Chondrocyte (in vitro differentiated cells): ENCODE measurements at places on chromosomes 6 and 20. TPM values are rescaled to one million over a fixed set of nuclear protein-coding genes. Genes with fewer than 3 reads are reported as not detected.

The LINC00237 gene
- total RNA-seq: not detected in 3 replicates

- no peak for DNase-seq
Measured at GRCh38 chr6:31578184-31579118, 3.1 kb downstream of the TNF start.

The BPIFB2 gene
- total RNA-seq: not detected in 3 replicates

GRCh38 chr20:19929481-19930145, 87.5 kb upstream of the NAA20 start:
- no peak for DNase-seq

- no peak for DNase-seq
Measured at GRCh38 chr20:57106030-57106682, 160.3 kb downstream of the BMP7 start.

GRCh38 chr6:5012519-5012918, 8.7 kb upstream of the RPP40 start:
- DNase-seq: no peak

DNA sequence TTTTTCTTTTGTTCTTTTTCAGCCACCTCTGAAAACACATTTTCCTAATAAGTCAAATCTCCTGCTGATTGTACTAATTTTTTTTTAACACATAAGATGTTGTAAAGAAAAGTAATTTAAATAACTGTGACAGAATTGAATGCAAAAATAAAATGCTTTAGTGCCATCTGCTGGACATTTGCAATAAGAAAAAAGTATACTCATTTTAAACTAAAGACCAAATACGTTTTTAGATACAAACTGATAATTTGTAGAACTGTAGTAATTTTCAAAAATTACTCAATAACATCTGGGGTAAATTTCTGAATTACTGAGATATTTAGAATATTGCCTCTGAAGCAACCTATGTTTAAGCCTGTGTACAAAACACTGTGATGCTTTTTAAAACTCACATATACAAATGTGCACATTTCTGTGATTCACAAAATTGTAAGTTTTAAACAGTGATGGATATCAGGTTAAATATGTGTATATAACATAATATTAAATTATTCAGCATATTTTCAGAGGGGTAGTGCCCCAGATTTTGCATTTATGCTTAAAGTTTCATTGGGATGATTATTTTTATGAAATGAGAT, 198.7 kb downstream of the RIMS1 start:
- no peak for DNase-seq

The NKX2-4 gene
- not detected in 3 replicates for total RNA-seq

The BMP6 gene
- 0.49 to 0.50 TPM in 2 of 3 replicates, not detected in the other for total RNA-seq

The OR2B6 gene
- total RNA-seq: not detected in 3 replicates

DNA sequence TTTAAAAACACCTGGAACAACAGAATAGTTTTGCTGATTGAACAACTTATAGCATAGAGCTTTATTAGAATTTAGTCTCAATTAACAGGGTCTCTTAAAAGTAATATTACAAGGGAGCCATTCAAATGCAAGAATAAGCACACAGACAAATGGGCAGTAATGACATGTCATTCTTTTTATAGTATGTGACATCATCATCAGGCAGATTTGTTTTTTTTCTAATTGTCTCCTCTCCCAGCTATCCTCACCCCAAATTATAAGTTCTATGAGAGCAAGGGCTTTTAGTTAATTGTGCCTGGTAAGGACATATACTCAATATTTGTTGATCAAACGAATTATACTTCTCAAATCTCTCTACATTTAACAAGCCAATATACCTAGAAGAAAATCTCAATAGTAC, 11.0 kb downstream of the PGM3 start:
- no peak for DNase-seq

The PCK1 gene
- total RNA-seq: not detected in 3 replicates

The HLA-DQB2 gene
- total RNA-seq: not detected in 3 replicates

DNA sequence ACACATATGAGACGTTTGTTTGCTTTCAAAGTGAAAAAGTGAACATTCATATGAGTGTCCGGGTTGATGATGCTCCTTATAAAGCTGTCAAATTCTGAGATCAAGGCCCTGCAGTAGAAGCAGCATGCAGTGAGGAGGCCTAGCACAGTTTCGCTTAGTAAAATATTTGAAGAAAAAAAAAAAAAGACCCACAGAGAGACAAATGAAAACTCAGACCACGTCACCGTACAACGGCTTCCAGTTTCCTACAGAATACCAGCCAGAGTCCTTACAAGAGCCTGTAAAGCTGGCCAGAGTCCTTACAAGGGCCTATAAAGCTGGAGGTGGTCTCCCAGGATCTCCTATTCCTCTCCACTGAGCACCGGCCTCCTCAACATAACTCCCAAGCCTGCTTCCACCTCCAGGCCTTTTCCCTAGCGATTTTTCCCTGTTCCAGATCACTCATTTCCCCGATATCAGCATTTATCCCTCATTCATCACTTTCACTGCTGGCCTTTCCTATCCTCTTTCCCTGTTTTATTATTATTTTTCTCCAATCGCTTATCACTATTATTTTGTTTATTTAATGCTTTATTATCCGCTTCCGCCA, 1.5 kb upstream of the HMGN4 start:
- no peak for DNase-seq

- no peak for DNase-seq
Measured at GRCh38 chr6:83556871-83557270, 44.5 kb downstream of the PRSS35 start.

DNA sequence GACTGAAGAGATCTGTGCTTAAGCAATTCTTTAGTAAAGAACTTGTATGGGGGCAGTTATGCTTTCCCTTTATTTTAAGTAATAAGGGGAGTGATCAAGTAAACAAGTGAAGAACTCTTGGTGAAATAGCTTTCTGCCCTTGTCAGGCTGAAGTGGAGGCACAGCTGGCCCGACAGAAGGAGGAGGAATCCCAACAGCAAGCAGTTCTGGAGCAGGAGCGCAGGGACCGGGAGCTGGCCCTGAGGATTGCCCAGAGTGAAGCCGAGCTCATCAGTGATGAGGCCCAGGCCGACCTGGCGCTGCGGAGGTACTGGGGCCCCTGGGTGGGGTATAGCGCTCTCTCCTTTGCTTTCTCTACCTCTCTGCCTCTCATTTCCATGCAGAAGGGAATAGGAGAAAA, 143.3 kb downstream of the MYO6 start:
- no peak for DNase-seq

GRCh38 chr6:93447874-93448273, 28.5 kb upstream of the EPHA7 start:
- no peak for DNase-seq

The THEMIS gene
- not detected in 3 replicates for total RNA-seq

DNA sequence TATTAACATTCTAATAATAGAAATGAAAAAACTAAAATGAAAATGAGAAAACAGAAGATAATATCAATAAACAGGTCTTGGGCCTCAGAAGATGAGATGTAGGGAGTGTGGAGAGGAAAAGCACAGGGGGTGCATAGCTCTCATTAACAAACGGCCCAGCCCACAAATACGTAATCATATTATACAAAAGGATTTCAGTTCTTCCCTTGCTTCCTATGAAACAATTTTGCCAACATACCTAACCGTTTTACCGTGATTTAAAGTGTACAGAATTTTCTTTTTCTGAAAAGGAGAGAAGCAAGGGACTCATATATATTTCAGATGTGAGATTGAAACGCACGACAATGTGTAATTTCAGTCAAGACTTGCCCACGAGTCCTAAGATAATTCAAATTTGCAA, 136.0 kb downstream of the HFE start:
- DNase-seq: no peak

GRCh38 chr20:18645196-18645745, 57.4 kb downstream of the DTD1 start:
- DNase-seq: no peak

GRCh38 chr6:53916804-53917463, 122.1 kb downstream of the LRRC1 start:
- DNase-seq: no peak

DNA sequence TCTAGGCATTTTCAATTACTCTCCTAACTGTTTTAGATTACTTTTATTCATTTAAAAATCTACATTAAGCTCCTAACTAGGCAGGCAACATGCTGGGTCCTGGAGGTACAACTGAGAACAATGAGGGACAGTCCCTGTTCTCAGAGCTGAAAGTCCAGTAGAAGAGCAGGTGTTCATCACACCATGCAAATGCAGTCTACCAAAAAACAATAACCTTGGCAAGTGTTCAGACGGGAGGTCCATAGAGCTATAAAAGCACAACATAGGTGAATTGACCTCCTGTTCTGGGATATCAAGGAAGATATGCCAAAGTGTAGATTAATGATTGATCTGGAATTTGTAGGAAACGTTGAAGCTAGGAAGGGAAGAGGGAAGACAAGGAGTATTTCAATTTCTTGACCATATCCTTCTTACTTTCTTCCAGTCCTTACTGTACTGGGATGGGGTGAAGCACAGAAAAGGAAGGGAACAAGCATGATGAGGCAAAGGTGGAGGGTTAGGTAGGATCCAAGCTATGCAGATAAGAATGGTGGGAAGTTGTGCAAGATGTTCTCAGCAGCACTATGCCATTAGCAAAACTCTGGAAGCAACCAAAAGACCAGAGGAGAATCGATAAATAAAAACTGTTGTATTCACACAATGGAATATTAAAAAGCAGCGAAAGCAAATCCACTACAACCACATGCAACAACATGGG, 485.7 kb upstream of the JARID2 start:
- DNase-seq: no peak

- DNase-seq: no peak
Measured at GRCh38 chr6:116511424-116512110, at the start of gene CALHM5. Gene CALHM5 (plus strand): TSS chr6:116511639. CDS start chr6:116511697, 58 bp downstream.

DNA sequence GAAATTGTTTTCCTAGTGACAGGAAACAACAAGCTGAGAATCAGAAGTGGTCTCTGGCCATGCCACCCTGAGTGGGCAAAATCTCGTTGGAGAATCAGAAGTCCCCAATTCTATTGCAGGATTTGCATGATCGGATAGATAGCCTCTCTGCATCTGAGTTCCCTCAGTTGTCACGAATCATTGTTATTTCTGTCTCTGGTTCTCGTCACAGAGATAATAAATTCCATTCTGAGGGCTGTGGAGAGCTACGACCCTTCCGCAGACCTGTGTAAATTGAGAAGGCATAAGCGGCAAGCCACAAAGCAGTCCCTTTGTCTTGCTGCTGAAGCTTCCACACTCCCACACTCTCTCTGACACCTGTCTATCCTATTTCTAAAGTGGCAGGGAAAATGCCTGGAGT, 102.4 kb upstream of the CNR1 start:
- no peak for DNase-seq

The THBD gene
- 8.0 to 38.2 TPM (median 37.5 TPM) in 3 replicates for total RNA-seq

The RIPOR2 gene
- 0.62 to 1.9 TPM (median 0.92 TPM) in 3 replicates for total RNA-seq

GRCh38 chr20:5156675-5157448, 30.1 kb downstream of the CDS2 start:
- no peak for DNase-seq

DNA sequence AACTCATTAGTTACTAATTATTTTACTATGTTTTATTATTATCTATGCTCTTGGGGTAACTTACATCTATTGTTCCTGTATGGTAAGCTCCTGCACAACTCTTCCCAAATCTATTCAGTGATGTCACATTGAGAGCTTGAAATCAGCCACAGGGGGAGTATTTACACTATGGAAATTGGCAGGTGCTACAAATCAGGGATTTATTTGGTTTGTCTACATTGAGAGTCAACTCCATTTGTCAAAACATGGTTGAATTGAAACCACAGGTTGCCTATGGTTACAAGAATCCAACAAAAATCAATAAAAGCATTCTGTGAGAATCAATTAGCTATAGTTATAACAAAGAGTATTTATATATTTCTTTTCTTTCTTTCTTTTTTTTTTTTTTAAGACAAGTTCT, 3.9 kb upstream of the FITM2 start:
- no peak for DNase-seq

GRCh38 chr6:157648561-157648960, 174.5 kb upstream of the SNX9 start:
- no peak for DNase-seq

The MPIG6B gene
- total RNA-seq: not detected in 3 replicates

DNA sequence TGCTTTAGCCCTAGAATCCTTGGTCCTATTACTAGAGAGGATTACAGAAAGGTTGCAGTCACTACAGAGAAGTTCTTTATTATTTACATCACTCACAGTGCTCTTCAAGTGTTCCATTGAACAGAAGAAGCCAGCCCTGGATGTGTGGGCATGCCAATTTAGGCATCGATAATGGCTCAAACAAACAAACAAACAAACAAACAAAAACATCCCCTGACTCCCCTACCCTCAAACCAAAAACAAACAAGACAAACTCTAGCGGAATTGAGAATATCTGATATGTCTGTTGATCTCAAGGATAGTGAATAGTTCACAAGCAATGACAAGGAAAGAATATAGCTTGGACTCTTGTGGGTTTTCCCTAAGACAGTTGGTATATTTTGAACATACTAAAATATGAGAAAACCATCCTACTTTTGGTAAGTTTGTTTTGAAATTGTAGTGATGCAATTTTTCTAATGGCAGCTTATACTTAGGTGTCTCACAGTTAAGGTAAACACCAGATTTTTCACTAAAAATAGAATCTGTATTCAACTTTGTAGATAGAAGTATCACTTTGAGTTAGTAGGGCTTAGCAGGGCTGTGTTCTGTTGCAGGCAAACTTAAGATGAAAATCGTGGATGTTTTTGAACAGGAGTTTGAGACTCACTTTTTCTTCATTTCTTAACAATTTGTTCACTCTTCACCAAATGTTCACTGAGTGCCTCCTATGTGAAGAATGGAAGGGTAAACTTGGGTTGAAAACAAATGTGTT, 92.8 kb upstream of the FAM184A start:
- DNase-seq: no peak

GRCh38 chr6:37565267-37566110, 65.8 kb upstream of the CCDC167 start:
- no peak for DNase-seq

GRCh38 chr20:3971145-3971544, 44.2 kb downstream of the RNF24 start:
- DNase-seq: no peak

The BANF2 gene
- total RNA-seq: not detected in 3 replicates

The PRL gene
- total RNA-seq: not detected in 3 replicates

The GINS1 gene
- total RNA-seq: 3.5 to 7.3 TPM (median 4.9 TPM) in 3 replicates

DNA sequence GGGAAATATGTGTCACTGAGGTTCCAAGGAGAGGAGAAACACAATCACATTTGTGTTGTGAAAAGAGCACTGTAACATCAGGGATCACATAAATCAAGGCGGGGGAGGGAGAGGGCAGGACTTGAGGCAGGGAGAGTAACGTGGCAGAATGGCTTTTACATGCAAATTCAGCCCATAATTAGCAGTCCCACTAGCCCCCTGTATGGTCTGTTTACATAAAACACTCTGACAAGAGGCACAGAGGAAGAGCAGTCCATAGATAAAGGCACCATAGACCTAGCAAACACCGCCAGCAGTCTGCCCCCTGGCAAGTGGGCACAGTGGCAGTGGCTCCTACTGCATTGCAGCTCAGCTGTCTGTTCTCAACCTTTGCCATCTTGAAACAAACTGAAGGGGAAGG, 82.7 kb downstream of the LYRM2 start:
- no peak for DNase-seq

DNA sequence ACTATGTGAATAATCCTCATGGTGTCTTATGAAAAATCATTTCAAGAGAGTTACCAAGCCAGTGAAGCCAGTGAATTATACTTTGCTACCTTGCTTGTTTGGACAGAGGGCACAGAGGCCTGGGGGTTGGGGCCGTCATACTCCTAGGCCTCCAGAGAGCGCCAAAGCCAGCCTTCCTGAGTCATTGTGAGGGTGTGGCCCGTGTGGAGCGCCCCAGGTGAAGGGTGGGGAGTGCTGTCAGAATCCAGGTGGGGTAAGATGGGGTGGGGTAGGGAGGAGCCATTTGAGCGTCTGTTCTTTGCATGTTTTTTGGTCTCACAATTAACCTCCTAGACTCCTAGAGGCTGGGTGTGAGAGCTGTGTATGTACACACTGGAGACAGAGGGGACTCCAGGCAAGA, 71.1 kb downstream of the PERP start:
- DNase-seq: no peak

The NR2E1 gene
- not detected in 3 replicates for total RNA-seq

- DNase-seq: no peak
Measured at GRCh38 chr6:33163540-33163939, 28.7 kb downstream of the COL11A2 start.
